ENCODE measurements at places on chromosomes 2 and 18. TPM values are rescaled to one million over a fixed set of nuclear protein-coding genes. Genes with fewer than 3 reads are reported as not detected.

The PLEKHH2 gene
- polyA plus RNA-seq, result 0.33 TPM

The MYO1B gene
- polyA plus RNA-seq, result 0.54 TPM

The HOXD4 gene
- not detected for polyA plus RNA-seq

The SCG2 gene
- not detected for polyA plus RNA-seq

The ODC1 gene
- polyA plus RNA-seq, result 48.3 TPM

The DSG3 gene
- polyA plus RNA-seq, result not detected

The MGAT4A gene
- 262 TPM for polyA plus RNA-seq

The RND3 gene
- not detected for polyA plus RNA-seq

Measured in naive thymus-derived CD4-positive, alpha-beta T cell (primary cell).